ENCODE measurements at places on chromosomes 16 and 17.

DNA sequence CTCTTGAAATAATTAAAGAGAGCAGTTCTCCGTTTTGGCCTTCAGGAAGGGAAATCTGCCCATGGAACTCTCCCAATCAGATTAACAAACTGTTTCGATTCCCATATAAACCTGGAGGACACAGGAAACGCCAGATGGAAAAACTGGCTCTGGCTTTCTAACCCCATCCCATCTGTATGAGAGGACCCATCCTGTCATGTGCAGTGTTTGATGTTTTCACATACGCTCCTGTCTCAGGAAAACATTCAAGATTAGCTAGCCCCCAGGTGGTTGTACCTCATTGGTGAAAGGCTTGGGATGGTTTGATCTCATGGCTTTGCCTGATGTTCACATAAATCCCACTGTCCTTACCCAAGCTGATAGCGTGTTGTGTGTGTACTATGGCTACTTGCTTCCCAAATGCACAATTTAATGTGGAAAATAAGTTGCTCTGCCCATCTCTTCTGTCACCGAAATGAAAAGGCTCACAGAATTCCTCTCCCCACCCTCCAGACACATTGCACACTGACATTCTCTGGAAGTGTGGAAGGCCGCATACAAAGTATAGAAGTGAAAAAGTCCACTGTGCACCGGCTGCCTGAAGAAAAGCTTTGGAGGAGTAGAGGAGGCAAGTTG is 18.2 kb upstream of the ERN1 start:
- DNase-seq, result no peak

GRCh38 chr17:62600805-62601204 is 26.7 kb upstream of the MRC2 start:
- DNase-seq, result no peak

- no peak for DNase-seq
Measured at GRCh38 chr17:15436473-15437302, 30.7 kb downstream of the CDRT4 start.

- no peak for DNase-seq
Measured at GRCh38 chr16:2086812-2087747, 39.3 kb downstream of the TSC2 start.

DNA sequence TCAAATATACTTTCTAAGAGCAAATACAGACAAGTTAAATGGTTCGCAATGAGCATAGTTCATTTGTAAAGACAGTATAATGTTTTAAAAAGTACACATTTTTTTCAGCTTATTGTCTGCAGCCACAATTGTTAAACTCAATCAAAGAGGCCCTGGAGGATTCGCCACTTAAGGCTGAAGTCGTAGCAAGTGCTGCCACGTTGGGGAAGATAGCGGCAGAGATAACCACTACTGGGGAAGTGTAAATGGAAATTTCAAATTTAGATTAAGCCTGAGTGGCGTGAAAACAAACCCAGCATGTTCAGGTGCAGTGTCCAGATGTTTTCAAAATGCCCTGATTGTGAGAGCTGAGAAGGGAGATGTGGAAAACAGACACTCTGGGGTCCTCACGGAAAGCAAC is 8.4 kb downstream of the PMP22 start:
- DNase-seq, result no peak

- no peak for DNase-seq
Measured at GRCh38 chr17:4033751-4034251, 69.6 kb upstream of the ATP2A3 start.

GRCh38 chr17:80261895-80262279 is 1.2 kb downstream of the RNF213 start:
- DNase-seq, result no peak

GRCh38 chr16:17348042-17348783 is 122.5 kb downstream of the XYLT1 start:
- DNase-seq, result no peak

DNA sequence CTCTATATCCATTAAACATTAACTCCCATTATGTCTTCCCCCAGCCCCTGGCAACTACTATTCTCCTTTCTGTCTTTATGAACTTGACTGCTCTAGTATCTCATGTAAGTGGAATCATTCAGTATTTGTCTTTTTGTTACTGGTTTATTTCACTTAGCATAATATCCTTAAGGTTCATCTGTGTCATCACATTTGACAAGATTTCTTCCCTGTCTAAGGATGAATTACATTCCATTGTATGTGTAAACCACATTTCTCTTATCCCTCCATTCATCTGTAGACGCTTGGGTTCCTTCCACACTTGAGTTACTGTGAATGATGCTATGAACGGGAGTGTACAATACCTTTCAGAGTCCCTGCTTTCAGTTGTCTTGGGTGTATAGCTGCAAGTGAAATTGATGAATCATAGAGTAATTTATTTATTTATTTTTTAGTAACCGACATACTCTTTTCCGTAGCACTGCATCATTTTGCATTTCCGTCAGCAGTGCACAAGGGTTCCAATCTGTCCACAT is 399.7 kb upstream of the RBFOX1 start:
- DNase-seq, result no peak

DNA sequence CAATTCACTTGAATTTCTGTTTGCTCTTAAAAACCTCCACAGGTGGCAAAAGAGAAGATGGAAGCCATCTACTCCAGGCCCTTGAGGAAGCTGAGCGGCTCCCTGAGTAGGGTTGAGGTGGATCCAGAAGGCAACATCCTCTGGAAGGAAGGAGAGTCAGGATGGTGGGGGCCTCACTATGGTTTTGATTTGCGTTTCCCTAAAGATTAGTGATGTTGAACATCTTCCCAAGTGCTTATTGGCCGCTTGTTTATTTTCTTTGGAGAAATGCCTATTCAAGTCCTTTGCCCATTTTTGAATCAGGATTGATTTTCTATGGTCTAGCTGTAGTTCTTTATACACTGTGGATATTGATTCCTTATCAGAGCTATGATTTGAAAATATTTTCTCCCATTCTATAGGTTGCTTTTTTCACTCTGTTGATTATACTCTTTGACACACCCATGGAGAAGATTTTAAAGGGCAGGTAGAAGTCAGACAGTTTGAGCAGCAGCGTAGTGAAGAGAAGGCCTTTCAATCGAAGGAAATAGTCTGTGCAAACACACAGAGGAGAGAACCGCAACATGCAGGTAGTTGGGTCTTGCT is 58.6 kb downstream of the WSB1 start:
- DNase-seq, result no peak

GRCh38 chr17:48755356-48755755 is 26.8 kb upstream of the HOXB13 start:
- DNase-seq, result no peak

- DNase-seq, result no peak
Measured at GRCh38 chr17:50659179-50659578, 24.5 kb downstream of the ABCC3 start.

Data from left renal cortex interstitium (tissue), 4 donors.